Mammary epithelial cell (primary cell): ENCODE measurements at places on chromosomes 3 and 15. TPM values are rescaled to one million over a fixed set of nuclear protein-coding genes. Genes with fewer than 3 reads are reported as not detected.

GRCh38 chr15:90402767-90403166 is 14.7 kb downstream of the IQGAP1 start:
- DNase-seq, result no peak

DNA sequence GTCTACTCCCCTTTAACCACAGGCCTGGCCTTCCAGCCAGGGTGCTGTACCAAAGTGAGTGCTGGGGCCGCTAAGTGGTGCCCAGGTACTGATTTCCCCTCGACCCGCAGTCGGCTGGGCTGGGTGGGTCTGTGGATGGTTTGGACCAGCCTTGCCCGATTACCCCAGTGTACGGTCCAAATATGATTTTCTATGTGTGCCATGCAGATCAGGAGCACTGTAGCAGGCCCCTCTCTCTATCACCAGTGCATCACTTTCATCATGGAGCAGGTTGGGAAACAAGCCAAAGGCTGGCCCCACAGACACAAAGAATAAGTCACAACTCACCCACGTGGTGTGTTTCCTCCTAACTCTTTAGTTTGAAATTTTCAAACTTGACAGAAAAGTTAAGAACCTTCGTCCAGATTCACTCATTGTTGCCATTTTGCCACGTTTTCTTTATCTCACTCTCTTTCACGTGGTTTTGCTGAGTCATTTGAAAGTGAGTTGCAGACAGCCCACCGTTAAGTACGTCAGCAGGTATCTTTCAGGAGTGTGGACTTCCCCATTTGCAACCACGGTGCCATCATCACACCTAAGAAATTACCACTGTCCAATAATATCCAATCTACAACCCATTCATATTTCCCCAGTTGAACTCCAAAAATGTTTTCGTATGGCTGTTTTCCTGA is 37.0 kb downstream of the ZNF710 start:
- DNase-seq, result peak; percentile 78

DNA sequence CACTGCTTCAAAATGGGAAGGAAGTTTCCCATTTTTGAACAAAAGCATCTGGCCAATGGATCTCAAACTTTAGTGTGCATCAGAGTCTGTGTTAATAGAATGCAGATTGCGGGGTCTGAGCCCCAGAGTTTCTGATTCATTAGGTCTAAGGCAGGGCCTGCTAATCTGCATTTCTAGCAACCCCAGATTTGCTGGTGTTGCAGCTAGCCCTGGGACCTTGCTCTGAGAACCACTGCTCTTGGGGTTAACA is 30.7 kb upstream of the USP3 start:
- no peak for DNase-seq

DNA sequence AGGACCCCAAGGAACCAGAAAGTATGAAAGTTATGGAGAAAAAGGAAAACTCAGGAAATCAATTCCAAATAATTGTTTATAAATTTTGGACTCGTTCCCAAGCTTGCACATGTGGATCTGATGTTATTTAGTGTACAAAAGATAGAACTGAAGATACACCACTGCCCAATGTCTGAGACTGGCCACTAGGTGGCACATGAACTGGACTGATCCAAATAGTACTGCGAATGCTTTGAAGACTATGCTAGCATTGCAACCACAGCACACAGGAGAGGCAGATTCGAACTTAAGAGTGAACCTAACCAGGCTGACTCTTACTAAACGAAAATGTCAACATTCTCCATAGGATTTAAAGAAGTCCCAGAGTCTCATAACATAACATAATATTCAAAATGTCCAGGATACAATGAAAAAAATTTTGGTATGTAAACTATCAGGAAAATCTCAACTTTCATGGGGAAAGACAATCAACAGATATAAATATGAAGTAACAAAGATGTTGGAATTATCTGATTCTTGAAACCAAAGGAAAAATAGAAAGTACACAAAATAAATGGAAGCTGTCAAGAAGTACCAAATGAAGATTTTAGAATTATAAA is 596.7 kb downstream of the FGF12 start:
- DNase-seq, result peak; percentile 37

DNA sequence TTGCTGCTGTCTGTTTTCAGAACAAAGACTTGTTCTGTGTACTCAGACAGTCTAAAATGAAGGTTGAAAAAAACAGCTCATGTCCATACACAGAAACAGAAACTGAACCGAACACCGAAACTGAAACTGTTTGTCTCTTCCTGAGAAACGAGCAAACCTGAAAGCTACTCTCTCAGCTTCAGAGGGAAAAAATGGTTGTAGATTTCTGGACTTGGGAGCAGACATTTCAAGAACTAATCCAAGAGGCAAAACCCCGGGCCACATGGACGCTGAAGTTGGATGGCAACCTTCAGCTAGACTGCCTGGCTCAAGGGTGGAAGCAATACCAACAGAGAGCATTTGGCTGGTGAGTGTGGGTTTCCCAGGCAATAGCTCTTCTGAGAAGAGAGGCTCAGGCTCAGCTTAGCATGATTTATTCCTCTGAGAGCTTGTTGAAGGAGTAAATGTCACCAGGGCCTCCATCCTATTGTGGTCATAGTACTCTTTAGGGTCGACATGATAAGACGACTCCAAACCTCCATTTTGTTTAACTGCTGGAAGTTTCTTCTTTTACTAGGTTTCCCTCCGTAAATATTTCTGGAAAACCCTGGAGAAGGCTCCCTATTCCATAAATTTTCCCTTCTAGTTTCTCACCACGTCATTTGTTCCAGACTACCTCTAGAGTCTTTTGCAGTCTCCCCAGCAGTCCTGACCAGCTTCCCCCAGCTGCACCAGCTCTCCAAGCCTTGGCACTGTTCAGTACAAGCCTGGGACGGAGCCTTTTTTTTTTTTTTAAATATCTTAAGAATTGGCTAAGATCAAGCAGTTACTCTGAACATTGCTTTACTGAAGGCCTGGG is at the start of gene RTP4:
RTP4 (plus strand) TSS at position 135 of the 838 bp plus-strand sequence; CDS start at position 192, 57 bp downstream.
- DNase-seq, result peak; percentile 74

- DNase-seq, result no peak
Measured at GRCh38 chr15:25710184-25710583, 152.9 kb downstream of the ATP10A start.

GRCh38 chr15:101394056-101394630 is 95.4 kb downstream of the PCSK6 start:
- no peak for DNase-seq

DNA sequence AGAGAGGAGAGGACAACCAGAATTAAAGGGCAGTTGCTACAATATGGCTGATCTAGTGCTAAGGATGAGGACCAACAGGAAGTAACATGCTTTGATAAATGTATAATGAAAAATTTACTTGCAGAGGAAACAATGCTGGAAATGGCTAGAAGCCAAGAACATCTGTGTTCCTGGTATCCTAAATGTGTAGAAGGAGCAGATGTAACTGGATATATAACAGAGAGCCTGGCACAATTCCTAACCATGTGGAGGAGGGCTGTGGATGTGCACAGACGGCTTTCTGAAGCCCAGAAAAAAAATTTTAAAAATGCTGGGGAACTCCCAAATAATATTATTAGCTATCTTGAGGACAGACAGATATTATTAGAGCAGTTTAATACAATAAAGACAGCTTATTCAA is 159.4 kb upstream of the GBE1 start:
- no peak for DNase-seq

DNA sequence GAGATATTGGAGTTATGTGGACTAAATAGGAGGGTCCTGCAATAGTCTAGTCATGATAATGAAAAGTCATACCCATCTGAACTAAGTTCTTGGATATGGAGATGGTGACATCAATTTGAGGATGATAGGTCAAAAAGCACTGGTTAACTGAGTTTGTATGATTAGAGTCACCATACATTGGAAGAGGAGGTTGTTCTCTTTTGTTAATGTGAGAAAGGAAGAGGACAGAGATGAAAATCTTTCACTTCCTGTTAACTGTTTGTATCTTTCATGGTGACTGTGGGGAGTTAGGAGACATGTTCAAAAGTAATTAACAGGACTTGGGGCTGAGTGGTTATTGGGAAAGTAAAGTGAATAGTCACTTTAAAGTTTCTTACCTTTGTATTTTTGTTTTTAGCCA is 11.1 kb downstream of the TMEM62 start:
- no peak for DNase-seq

The KBTBD8 gene
- 3.7 TPM for total RNA-seq

The SH2D7 gene
- not detected for total RNA-seq

The ANO10 gene
- total RNA-seq, result 41.3 TPM

The SLC12A1 gene
- total RNA-seq, result not detected

The CAMK2N2 gene
- not detected for total RNA-seq

The STRIT1 gene
- not detected for total RNA-seq

The ZIC1 gene
- total RNA-seq, result not detected in 2 replicates

The SLC9C1 gene
- 1.7 TPM for total RNA-seq

The TMEM207 gene
- not detected in 2 replicates for total RNA-seq

The C2CD4A gene
- total RNA-seq, result not detected in 2 replicates
